ENCODE measurements at places on chromosomes 6 and 20.

DNA sequence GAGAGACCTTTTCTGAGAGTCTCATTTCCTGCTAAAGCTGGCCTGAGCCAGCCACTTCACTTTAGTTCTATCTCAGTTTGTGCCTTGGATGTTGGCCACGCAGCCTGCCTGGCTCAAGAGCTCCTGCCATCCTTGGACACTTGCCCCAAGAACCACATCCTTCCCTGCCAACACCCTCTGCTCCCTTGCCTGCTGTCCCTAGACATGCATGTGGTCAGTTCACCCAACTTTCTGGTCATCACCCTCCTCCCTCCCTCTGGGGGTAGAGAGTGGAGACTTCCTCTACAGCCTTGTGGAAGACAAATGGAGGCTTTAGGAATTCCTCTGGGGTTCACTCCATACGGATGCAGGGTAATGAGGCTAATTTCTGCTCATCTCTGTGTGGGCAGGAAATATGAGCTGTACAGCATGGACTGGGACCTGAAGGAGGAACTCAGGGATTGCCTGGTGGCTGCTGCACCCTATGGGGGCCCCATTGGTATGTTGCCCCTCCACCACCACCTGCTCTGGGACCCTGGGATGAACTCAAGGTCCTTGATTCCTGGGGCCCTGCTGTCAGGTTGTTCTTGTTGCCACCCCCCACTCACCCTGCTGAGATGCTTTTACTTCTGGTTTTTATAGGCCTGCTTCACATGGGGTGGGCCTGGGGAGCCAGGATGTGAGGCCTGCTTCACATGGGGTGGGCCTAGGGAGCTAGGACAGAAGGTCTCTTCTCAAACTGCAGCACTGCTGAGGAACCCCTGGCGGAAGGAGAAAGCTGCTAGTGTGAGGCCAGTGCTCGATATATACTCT is 13.8 kb upstream of the PTPRA start:
- DNase-seq, result no peak

DNA sequence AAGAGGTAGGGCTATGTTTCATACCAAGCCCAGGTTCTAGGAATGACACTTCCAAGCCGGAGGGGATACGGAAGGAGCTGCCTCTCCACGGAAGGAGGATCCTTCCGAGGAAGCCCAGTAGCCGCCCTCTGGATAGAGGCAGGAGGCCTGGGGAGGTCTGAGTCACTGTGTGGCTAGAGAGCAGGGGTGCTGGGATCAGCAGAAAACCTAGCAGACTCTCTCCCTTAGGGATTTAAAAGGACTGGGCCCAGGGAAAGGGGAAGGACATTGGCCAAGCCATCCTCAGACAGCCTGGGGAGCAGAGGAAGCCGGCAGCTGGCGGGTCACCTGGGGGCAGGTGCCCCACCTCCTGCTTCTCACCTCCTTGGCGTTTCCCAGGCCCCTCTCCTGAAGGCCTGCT is 36.6 kb upstream of the NFATC2 start:
- DNase-seq, result no peak

DNA sequence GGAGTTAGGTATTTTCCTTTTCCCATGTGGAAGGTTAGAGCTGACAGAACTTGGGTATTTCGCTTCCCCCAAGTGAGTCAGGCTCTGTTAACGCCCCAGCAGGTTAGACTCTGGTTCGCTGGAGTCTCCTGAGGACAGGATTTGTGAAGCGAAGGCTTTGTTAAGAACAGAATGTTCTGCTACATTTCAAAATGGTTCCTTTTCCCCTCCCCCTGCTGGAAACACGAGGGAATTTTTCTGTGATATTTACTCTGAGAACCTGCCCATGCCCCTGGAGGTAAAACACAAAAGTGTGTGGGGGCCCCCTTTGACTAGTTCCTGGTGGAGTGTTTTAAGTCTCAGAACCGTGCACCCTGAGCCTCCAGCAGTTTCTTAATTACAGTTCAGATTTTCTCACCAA is 731.4 kb upstream of the CITED2 start:
- no peak for DNase-seq

DNA sequence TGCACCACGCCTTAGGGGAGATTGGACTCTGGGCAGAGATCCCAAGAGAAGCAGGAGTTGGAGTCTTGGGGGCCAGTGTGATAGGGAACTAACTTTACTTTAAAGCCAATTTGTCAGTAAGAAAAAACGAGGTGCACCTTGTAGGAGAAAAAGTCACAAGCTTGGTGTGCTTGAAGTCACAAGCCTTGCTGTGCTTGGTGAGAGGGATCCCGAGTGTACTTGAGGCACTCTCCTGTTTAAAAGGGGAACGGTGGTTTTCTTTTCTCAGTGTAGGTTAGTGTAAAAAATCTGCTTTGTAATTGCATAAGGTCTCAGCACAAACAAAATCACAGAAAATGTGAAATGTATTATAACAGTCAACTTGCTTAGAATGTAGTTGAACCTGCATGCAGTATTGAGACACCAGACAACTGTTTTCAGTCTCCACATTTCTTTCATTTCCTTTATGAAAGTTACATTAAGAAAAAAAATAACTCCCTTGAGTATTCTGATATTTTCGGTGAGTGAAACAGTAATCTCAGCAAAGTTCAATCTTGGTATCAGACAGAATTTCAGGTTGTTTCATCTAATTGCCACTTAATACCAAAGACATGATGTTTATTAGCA is 111.1 kb upstream of the DUSP22 start:
- no peak for DNase-seq

GRCh38 chr6:145814035-145814500 is 527 bp downstream of the FBXO30 start:
- DNase-seq, result no peak

- DNase-seq, result peak; percentile 22
These were observed 68.8 kb downstream of the CDC5L start for GRCh38 chr6:44456070-44456965.

DNA sequence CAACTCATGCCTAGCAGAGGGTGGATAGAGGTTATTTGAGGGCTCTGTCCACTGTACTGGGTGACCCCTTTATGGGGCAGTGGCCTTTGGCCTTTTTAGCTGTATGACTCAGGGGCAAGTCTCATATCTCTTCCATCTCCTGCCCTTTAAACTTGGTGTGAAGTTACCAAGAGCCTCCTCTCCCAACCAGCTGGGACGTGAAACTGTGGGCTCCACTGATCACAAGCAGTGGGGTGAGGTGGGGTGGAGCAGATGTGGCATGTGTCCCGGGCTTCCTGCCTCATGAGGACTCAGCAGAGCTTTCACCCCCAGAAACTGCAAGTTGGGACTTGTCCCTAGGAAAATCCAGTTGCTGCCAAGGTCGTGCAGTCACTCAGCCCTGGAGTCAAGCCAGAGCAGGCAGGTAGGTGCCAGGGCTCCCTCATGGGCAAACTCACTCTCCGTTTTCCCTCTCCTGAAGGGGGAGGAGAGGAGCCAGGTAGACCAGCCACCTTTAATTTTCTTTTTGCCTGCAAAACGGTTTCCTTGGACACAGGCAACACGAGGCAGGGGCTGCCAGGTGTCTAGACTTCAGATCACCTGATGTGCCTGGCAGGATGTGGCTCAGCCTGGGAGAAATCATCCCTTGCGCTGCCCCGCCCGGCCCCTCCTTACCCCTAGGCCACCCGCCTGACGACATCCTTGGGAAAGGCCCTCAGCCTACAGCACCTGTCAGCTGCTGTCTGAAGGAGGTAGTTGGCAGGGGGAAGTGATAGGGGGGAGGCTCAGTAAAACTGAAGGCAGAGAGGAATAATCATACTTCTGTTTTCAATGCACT is 4.0 kb downstream of the CDKN1A start:
- DNase-seq, result peak; percentile 46

DNA sequence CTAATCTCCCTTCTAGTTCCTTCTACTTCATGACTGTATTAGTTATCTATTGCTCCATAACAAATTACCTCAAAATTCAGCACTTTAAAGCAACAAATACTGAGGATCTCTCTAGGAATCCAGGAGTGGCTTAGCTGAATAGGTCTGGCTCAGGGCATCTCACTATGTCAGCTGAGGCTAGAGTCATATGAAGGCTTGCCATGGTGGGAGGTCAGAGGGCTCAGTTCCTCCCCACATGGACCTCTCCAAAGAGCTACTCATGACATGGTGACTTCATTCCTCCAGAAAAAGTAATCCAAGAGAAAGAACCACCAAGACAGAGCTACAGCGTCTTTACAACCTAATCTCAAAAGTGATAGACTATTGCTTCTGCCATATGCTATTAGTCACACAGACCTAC is 70.2 kb upstream of the PRND start:
- no peak for DNase-seq

DNA sequence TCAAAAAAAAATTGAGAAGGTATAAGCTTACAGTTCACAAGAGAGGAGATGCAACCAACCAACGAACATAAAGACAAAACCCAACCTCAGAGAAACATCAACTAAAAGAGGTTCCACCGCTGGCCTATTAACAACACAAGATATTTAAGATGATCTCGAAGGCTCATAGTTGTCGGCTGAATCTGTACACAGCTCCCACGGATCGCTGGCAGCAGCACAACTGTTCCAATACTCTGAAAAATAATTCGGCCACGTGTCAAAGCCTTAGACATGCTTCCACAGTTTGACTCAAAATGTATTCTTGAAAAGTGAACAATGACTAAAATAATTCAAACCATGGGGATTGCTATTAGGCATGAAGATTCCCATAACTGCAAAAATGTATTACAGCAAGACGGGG is 13.7 kb downstream of the EXOC2 start:
- DNase-seq, result no peak

GRCh38 chr6:104579310-104579863 is 280.3 kb downstream of the HACE1 start:
- DNase-seq, result no peak

DNA sequence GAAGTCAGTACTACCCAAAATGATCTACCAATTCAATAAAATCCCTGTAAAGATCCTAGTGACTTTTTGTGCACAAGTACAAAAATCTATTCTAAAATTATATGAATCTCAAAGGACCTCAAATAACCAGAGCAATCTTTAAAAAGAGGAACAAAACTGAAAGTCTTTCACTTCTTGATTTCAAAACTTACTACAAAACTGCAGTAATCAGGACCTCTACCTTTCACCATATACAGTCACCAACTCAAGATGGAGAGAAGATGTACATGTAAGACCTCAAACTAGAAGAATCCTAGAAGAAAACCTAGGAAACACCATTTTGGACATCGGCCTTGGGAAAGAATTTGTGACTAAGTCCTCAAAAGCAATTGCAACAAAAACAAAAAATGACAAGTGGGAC is 109.5 kb upstream of the CD93 start:
- no peak for DNase-seq
